Mucosa of descending colon (tissue), 3 donors: ENCODE measurements at places on chromosomes 3 and 15. TPM values are rescaled to one million over a fixed set of nuclear protein-coding genes. Genes with fewer than 3 reads are reported as not detected.

The EBLN2 gene
- 5.7 TPM for total RNA-seq

The DGKG gene
- total RNA-seq = 0.96 TPM

The DAZL gene
- not detected for total RNA-seq

The CLDN18 gene
- total RNA-seq = not detected

The LYZL4 gene
- total RNA-seq = not detected

The CHDH gene
- 24.1 TPM for total RNA-seq

GRCh38 chr3:79204351-79204750 lies 563.4 kb downstream of the ROBO1 start:
- no peak for DNase-seq

- no peak for DNase-seq
These were observed 1.4 kb upstream of the ST3GAL6 start for GRCh38 chr3:98761643-98762229.

GRCh38 chr3:50630877-50631276 lies 13.9 kb downstream of the MAPKAPK3 start:
- no peak for DNase-seq

DNA sequence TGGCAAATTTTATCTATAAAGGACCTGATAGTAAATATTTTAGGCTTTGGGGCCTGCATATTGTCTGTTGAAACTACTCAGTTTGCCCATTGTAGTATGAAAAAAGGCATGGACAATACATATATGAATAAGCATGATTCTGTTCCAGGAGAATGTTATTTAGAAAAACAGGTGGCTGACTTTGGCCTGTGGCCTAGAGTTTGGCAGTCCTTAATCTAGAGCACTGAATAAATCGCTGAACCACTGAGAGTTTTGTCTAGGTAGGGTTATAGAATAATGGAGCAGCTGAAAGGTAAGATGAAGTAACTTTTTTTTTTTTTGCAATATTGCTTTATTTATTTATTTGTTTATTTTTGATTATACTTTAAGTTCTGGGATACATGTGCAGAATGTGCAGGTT lies 75.0 kb downstream of the LRRC49 start:
- DNase-seq = no peak

DNA sequence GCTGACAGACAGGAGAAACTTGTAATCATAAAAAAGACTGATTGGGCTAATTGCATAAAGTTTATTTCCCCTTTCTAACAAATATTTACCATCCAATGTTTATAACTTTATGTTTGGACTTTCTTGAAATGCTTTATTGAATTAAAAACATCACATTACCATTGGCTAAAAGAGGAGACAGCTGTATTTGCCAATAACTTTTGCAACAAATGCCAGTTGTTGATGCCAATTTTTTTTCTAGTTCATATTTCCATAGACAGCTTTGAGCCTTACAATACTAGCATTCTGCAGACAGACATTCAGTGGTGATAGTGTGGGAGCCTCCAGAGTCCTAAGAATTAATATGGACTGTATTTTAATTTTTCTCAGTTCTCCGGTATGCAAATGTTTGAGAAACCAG lies 198.4 kb downstream of the ADAMTS17 start:
- no peak for DNase-seq

- DNase-seq = no peak
These were observed 77.4 kb downstream of the ZBBX start for GRCh38 chr3:167302678-167303077.

- DNase-seq = no peak
These were observed 142.4 kb downstream of the CLSTN2 start for GRCh38 chr3:140077406-140077805.

GRCh38 chr3:14925729-14926591 lies 21.4 kb upstream of the NR2C2 start:
- peak; percentile 33 for DNase-seq

DNA sequence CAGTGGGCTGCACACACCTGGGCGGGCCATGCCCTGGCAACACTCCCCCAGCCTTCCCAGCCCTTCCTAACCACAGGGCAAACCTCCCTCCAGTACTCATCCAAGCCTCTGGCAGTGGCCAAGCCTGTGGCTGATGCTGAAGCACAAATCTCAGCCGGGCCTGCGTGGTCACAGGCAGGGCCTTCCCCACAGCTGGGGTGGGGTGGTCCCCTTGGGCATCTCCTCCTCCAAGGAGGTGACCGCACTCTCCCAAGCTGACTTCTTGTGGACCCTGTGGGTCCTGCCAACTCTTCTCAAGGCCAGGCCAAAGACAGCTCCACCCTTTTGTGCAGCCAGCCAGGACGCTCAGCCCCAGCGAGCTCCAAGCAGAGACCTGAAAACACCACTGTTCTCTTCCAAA lies 21.4 kb downstream of the GRAMD2A start:
- no peak for DNase-seq

GRCh38 chr15:71462638-71463037 lies 347.4 kb downstream of the THSD4 start:
- DNase-seq = no peak

DNA sequence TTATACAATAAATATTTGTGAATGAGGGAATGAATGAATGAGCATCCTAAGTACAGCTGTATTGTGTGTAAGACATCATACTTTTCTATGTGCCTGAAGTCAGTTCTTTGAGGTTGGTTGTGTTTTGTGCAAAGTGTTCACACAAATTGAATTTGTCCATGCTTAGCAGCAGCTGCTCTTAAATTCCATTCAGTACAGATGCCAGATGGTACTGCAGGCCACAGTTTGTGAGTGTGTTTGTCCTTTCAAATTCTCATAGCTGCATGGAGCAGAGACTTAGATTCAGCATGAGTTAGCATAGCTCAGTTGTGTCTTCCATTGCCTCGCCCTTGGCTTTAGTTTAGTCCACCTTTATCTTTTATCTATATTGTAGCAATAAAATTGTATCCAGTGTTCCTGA lies 3.8 kb upstream of the ZNF385D start:
- DNase-seq = no peak
